Right lobe of liver (tissue), 6 donors: ENCODE measurements at places on chromosomes 13 and 19. TPM values are rescaled to one million over a fixed set of nuclear protein-coding genes. Genes with fewer than 3 reads are reported as not detected.

DNA sequence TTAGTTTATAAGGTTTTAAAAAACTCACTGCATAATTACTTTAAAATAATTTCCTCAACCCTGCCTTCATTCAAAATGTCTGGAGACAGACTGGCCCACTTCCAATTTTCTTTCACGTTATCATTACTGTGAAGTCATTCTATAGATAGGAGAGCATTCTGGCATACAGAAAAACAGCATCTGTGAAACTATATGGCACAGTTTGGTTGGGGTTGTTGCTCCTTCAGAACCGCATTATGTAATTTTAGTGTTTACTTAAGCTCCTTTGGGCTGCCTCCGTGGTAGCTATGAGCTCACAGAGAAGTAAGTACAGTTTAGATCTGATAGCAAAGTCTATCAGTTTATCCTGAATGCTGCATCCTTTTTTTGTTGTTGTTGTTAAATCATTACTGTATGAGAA, 104.3 kb downstream of the KCNRG start:
- H3K36me3 ChIP-seq: no peaks in the 10 kb centered on the region
- H3K4me3 ChIP-seq: no peak overlapping the region
- DNase-seq: no peak
- H3K27ac ChIP-seq: no peak overlapping the region
- no peaks in the 10 kb centered on the region for H3K27me3 ChIP-seq
- H3K4me1 ChIP-seq: peaks cover 19% of the 10 kb centered on the region

DNA sequence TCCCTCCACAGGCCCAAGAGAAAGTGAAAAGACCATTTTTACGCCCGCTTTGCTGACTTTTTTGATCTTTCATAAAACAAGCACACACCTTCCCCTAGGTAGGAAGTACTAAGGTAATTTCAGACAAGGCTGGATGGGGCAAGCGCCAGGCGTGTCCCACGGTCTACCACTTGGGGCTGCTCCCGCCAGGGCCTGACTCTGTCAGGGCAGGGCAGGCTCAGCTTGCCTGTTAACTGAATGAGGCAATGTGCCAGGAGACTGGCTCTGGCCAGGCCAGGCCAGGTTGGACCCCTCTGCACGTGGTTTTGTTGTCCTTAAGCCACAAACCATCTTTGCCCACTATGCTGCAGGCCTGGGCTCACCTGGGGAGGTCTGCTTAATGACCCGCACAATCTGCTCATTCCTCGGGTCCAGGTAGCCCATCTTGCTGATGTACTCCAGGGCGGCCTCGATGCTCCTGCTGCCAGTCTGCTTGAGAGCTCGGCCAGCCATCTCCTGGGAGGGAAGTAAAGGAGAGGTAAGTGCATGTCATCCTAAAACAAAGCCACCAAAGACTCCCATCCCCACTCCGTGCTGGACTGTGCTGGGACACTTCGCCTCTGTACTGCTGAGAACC, 70.4 kb downstream of the LATS2 start:
- H3K4me3 ChIP-seq: no peak overlapping the region
- H3K36me3 ChIP-seq: no peaks in the 10 kb centered on the region
- H3K27ac ChIP-seq: no peak overlapping the region
- no peak for DNase-seq
- H3K4me1 ChIP-seq: no peaks in the 10 kb centered on the region
- H3K27me3 ChIP-seq: no peaks in the 10 kb centered on the region

DNA sequence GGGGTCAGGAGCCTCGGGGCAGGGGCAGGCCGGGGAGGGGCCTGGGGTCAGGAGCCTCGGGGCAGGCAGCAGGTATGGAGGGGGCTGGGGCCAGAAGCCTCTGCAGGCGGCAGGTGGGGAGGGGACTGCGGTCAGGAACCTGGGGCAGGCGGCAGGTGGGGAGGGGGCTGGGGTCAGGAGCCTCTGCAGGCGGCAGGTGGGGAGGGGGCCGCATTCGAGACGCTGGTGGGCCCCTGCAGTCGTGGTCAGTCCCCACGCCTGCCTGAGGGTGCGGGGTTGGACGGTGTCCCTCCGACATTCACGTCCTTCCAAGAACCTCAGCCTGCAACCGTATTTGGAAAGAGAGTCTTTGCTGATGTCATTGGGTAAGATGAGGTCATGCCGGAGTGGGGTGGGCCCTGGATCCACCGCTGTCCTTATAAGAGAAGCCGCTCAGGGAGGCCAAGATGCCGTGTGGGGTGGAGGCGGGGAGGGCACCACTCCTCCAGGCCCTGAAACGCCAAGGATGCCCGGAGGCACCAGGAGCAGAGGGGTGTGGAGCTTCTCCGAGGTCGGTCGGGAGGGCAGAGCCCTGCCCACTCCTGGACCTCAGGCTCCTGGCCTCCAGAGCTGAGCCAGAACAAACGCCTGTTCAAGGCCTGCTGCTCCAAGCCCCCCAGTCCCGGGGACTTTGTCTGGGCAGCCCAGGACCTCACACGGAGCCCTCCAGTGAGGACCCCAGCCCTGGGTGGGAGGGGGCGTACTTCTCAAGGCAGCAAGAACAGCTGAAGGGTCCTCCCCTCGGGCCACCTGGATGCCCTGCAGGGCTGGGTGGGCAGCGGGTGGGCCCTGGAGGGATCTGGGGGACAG, 30.1 kb downstream of the PIP5K1C start:
- H3K27me3 ChIP-seq: no peaks in the 10 kb centered on the region
- H3K4me3 ChIP-seq: no peak overlapping the region
- H3K4me1 ChIP-seq: no peaks in the 10 kb centered on the region
- H3K27ac ChIP-seq: peak overlapping the region; percentile 69

- no peaks in the 10 kb centered on the region for H3K27me3 ChIP-seq
- H3K27ac ChIP-seq: no peak overlapping the region
- H3K4me1 ChIP-seq: no peaks in the 10 kb centered on the region
Measured at GRCh38 chr19:5048091-5048726, 79.3 kb downstream of the KDM4B start.

DNA sequence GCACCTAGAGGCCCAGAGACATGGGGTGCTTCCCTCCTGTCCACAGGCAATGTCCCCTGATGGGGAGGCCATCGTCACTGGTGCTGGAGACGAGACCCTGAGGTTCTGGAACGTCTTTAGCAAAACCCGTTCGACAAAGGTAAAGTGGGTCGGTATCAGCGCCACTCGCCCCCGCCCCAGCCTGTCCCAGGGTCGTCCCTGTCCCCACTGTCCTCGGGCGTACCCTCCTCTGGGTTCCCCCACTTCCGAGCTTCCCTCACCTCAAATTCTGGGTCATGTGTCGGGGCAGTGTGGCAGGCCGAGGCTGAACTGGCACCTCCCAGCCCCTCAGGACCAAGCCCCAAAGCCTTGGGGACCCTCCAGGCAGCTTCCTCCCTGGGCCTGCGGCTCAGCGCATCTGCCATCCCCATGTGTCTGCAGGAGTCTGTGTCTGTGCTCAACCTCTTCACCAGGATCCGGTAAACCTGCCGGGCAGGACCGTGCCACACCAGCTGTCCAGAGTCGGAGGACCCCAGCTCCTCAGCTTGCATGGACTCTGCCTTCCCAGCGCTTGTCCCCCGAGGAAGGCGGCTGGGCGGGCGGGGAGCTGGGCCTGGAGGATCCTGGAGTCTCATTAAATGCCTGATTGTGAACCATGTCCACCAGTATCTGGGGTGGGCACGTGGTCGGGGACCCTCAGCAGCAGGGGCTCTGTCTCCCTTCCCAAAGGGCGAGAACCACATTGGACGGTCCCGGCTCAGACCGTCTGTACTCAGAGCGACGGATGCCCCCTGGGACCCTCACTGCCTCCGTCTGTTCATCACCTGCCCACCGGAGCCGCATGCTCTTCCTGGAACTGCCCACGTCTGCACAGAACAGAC, 4.4 kb upstream of the TEKTIP1 start:
- no peaks in the 10 kb centered on the region for H3K27me3 ChIP-seq
- no peak for DNase-seq
- H3K4me3 ChIP-seq: no peak overlapping the region

GRCh38 chr19:47609906-47610894, 1.3 kb downstream of the BICRA start:
- no peaks in the 10 kb centered on the region for H3K4me1 ChIP-seq
- H3K4me3 ChIP-seq: peak overlapping the region; percentile 68
- no peaks in the 10 kb centered on the region for H3K36me3 ChIP-seq
- H3K27me3 ChIP-seq: no peaks in the 10 kb centered on the region
- peak overlapping the region; percentile 99 for H3K27ac ChIP-seq
- DNase-seq: peak; percentile 81

GRCh38 chr19:50191216-50191615, 12.2 kb upstream of the MYH14 start:
- no peak for DNase-seq
- H3K4me3 ChIP-seq: no peak overlapping the region
- no peak overlapping the region for H3K27ac ChIP-seq
- no peaks in the 10 kb centered on the region for H3K27me3 ChIP-seq

- no peaks in the 10 kb centered on the region for H3K4me1 ChIP-seq
- peak overlapping the region; percentile 99 for H3K4me3 ChIP-seq
- H3K36me3 ChIP-seq: no peaks in the 10 kb centered on the region
- H3K27ac ChIP-seq: peak overlapping the region; percentile 63
- DNase-seq: no peak
- no peaks in the 10 kb centered on the region for H3K27me3 ChIP-seq
Measured at GRCh38 chr19:7395360-7396066, 46.8 kb downstream of the ARHGEF18 start.

Gene FPR3
- total RNA-seq: 3.8 TPM

Gene CCDC122
- total RNA-seq: 2.1 TPM

Gene CIRBP
- 91.3 TPM for total RNA-seq
